ENCODE measurements at places on chromosomes 16 and 17.

DNA sequence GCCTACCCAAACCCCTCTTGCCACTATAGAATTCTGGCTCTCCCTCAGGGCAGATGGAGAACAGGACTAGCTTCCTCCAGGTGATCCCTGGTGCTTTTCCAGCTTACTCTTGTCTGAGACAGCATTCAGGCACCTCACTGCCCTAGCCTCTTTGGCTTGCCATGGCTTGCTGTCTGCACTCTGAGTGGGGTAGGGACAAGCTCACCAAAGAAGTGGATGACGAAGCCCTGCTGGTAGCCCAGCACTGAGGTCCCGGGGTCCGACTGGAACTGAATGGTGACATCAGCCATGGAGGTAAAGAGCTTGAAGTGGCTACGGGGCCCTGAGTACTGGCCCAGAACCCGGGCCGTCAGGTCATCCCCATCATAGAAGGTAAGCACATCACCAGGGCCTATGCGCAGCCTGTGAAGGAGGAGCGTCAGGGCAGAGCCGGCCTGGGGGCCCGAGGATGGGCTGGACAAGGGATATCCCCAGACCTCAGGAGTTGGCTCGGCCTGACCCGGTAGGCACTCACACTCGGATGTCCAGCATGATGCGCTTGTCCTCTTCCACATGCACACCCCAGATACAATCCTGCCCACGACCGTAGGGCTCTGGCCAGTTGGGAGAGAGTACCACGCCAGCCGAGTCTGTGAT is 7.6 kb upstream of the PHF12 start:
- DNase-seq, result no peak

GRCh38 chr17:38511150-38512108 is 83.2 kb downstream of the ARHGAP23 start:
- no peak for DNase-seq

- no peak for DNase-seq
Observed at GRCh38 chr17:2909175-2909845, 113.1 kb downstream of the RAP1GAP2 start.

- DNase-seq, result no peak
Observed at GRCh38 chr16:48350736-48351135, 34.5 kb downstream of the SIAH1 start.

GRCh38 chr17:76531486-76532038 is 5.9 kb downstream of the CYGB start:
- no peak for DNase-seq

DNA sequence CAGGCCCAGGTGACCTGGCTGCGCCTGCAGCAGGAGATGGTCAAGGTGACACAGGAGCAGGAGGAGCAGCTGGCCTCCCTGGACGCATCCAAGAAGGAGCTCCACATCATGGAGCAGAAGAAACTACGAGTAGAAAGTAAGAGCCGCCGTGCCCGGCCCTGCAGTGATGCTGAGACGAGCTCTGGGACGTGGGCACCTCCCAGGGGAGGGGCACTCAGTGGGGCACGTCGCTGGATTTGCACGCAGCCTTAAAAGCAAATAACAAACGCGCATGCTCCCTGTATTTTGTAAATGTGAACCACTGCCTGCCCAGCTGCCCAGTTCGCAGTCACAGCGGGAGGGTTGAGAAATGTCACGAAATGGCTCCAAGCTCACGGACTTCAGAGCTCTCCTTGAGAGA is 15.3 kb upstream of the GAA start:
- DNase-seq, result no peak

GRCh38 chr16:21283521-21284289 is 5.6 kb upstream of the CRYM start:
- DNase-seq, result peak; percentile 83

- no peak for DNase-seq
Observed at GRCh38 chr17:70169709-70170597, 621 bp downstream of the KCNJ2 start.

GRCh38 chr16:68995011-68995504 is 110.4 kb upstream of the HAS3 start:
- DNase-seq, result peak; percentile 39

DNA sequence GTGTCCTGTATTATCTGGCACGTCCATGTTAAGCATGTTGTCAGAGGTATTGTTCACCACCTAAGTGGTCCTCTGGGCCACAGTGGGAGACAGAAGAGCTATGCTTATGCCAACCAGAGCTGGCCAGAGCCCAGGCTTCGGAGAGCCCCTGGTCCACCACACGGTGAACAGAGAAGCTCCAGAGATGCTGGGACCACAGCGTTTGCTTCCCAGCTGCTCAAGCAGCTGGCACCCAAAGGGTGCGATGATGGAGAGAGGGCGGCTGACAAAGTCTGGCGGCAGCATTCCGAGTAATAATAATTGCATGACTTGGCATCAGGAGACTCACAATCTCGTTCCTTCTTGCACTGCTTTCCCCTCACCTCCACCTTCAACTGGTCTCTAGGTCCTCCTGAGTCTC is 35.8 kb upstream of the RCVRN start:
- DNase-seq, result no peak

DNA sequence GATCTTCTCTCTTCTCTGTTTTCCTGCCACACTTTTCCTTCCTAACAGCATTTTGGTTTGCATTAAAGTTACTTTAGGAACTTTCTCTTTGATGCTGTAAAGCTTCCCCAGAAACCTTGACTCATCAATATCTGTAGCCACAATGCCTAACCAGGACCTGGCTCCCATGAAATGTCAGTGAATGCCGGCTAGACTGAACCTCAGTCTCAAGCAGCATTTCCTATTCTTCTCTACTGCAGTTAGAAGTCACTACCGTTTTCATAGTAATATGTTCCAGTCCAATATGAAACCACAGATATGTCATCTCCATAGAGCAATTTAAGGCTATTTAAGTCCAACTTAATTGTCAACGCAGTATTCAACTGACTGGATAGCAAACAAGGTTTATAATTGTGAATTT is 28.9 kb downstream of the ITFG1 start:
- no peak for DNase-seq

DNA sequence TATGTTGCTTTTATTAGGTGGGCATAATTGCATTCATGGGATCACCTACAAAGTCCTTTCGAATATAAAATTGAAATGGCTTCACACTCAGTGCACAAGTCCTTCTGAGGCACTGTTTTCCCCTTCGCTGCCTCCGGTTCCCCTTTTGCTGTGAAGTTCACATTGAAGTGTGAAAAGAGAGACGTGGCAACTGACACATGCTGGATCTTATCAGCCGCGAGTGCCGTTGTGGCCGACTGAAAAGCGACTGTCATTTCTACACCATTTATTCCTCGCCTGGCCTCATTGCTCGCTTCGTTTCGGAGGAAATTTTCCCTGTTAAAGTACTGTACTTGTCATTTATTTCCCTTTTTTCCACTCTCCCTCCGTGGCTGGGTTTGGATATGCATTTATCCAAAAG is 423.5 kb downstream of the MAF start:
- no peak for DNase-seq

DNA sequence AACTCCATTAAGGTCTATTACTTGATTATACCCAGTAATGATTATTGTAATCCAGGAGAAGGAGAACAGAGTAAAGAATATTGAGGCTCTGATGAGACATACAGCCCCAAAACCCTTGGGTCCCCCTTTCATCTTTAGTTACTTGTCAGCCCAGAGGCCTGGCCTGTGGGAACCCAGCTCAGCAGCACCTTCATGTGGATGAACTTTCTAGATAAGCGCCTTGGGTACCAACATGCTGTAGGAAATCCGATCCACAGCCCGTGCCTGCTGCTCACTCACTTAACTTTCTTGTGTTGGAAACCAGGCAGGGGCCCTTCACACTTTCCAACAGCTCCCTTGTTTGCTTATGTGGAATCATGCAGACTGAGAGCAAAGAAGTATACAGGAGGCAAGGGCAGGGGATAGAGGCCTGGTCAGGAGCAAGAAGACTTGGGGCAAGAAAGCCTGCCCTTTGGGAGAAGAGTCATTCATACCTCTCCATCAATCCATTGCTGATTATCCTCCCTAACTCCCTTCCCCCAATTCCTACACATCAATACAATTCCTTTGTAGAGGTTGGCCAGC is 64.0 kb upstream of the SOX9 start:
- peak; percentile 86 for DNase-seq

DNA sequence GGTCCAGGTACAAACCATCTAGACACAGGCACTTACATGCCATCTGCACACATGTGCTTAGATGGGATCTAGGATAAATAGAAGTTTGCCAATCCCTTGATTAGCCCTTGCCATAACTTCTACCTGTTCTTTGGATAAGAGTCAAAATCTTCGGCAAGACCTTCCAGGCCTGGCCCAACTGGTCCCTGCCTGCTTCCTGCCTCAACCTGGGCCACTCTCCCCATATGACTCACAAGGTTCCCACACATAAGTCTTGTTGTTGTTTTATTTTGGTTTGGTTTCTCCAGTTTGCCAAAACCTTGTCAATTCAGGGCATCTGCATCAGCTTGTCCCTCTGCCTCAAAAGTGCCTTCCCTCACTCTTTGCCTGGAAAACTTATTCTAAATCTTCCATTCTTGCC is 95.3 kb upstream of the XYLT1 start:
- DNase-seq, result no peak

DNA sequence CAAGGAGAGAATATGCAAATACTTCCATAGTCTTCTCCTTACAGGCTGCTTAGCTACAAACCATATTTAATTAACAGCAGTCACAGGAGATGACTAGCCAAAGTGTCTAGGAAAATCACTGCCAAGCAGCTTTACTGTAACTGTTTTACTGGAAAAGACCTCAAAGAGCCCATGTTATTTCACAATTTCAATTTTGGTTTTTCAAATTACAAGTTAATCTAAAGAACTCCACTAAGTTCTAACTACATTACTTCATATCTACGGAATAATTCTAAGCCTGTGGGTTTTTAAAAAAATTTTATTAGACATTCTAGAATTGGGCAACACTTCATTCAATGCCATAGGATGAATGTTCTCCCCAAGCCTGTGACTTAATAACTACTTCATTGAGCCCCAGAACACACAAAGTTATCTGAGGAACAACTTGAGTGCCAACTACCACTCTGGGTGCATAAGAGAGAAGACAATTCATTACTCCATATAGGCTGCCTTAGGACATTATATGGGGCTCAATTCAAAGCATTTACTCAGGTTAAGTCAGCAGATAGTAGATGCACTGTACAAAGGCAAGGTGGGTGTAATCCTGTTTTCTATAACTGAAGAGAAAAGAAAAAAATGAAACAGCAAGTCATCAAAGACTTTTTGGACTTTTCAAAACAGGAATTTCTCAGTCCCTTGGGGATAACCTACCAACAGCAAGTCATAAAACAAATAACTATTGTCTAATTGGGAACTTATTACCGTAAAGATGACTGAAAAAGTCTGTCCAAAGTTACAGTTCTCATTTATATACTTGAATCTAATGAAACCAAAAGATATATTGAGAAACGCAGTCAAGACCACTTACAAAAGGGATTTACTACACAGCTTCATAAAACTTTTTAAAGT is 33.0 kb downstream of the STAT3 start:
- DNase-seq, result no peak

DNA sequence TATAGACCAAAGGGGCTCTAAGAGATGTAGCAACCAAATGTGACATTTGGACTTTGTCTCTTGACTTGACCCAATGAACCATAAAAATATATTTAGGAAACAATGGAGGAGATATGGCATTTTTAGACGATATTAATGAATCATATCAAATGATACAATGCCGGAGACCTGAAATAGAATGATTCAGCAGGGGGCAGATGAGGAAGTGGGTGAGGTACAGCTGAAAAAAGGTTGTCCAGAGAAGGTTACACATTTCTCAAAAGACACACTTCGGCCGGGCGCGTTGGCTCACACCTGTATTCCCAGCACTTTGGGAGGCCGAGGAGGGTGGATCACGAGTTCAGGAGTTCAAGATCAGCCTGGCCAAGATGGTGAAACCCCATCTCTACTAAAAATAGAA is 16.5 kb upstream of the SNN start:
- DNase-seq, result no peak

DNA sequence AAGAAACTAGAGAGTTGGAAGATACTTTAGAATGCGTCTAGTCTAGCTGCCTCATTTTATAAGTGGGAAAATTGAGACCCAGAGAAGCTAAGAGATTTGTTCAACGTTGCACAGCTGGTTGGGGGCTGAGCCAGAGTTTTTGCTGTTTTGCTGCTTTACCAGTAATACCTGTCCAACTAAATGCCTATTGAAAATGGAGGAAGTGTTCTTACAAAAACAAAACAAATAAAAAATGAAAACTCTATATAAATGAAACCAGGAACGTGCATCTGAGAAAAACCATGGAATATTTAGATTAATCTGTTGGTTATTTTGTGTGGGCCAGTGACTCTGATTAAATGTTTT is 13.8 kb downstream of the NLK start:
- DNase-seq, result no peak

DNA sequence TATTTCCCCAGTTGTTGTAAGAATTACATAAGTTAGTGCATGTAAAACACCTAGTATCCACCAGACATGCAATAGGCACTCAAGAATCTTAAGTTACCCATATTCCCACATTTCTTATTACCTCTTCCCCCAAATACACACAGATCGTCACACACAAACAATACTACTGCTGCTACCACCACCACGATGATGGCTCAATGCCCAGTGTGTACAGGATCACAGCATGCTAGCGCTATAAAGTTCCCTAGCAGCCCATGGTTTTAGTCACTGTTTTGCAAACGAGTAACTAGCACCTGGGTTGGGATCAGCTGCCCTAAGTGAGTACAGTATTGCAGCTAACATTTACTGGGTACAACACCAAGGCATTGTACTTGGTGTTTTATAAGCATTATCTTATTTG is 411.7 kb downstream of the UTP18 start:
- DNase-seq, result no peak

GRCh38 chr17:44775838-44776621 is 17.2 kb downstream of the ADAM11 start:
- no peak for DNase-seq

GRCh38 chr16:997440-998051 is 16.0 kb downstream of the SOX8 start:
- no peak for DNase-seq

- DNase-seq, result no peak
Observed at GRCh38 chr16:51409001-51409675, 258.1 kb upstream of the SALL1 start.

- DNase-seq, result no peak
Observed at GRCh38 chr17:5702951-5703510, 118.7 kb upstream of the NLRP1 start.

GRCh38 chr17:40903129-40903847 is 18.2 kb upstream of the KRT20 start:
- DNase-seq, result no peak

GRCh38 chr16:4391631-4392381 is 20.2 kb downstream of the VASN start:
- no peak for DNase-seq

DNA sequence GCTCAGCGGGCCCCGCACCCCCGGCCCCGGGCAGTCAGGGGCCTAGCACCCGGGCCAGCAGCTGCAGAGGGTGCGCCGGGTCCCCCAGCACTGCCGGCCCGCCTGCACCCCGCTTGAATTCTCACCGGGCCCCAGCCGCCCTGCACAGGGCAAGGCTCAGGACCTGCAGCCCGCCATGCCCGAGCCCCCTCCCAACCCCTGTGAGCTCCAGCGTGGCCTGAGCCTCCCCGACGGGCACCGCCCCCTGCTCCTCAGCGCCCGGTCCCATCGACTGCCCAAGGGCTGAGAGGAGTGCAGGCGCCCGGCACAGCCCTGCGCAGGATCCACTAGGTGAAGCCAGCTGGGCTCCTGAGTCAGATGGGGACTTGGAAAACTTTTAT is 1.7 kb upstream of the BRCA1 start:
- DNase-seq, result no peak

All from esophagus muscularis mucosa (tissue), 4 donors.